Vagina (tissue), 2 donors: ENCODE measurements at places on chromosomes 3 and 15. TPM values are rescaled to one million over a fixed set of nuclear protein-coding genes. Genes with fewer than 3 reads are reported as not detected.

Gene CCDC39
- total RNA-seq: not detected

Gene CYP1A2
- not detected for total RNA-seq

Gene CHRM5
- not detected for total RNA-seq

Gene MME
- total RNA-seq: 18.4 TPM

Gene CDC25A
- total RNA-seq: 8.8 TPM

Gene XXYLT1
- 14.5 TPM for total RNA-seq

Gene PIGZ
- total RNA-seq: 9.8 TPM

Gene TTC21A
- 8.8 TPM for total RNA-seq

Gene HRG
- 0.25 TPM for total RNA-seq

Gene LTK
- 1.5 TPM for total RNA-seq

Gene ATOSA
- total RNA-seq: 63.3 TPM

Gene TRNT1
- 12.8 TPM for total RNA-seq

Gene RHOV
- total RNA-seq: 32.9 TPM

Gene DPP8
- total RNA-seq: 28.2 TPM

Gene TRPM1
- not detected for total RNA-seq

Gene ARGFX
- not detected for total RNA-seq

Gene CPB1
- total RNA-seq: 1.7 TPM

Gene LTF
- not detected for total RNA-seq

Gene MAPK6
- total RNA-seq: 41.0 TPM

Gene SLTM
- total RNA-seq: 76.9 TPM

- DNase-seq: no peak
Measured at GRCh38 chr3:65762235-65762580, 276.5 kb downstream of the MAGI1 start.

- no peak for DNase-seq
Measured at GRCh38 chr3:177512945-177513814, 315.9 kb upstream of the TBL1XR1 start.

DNA sequence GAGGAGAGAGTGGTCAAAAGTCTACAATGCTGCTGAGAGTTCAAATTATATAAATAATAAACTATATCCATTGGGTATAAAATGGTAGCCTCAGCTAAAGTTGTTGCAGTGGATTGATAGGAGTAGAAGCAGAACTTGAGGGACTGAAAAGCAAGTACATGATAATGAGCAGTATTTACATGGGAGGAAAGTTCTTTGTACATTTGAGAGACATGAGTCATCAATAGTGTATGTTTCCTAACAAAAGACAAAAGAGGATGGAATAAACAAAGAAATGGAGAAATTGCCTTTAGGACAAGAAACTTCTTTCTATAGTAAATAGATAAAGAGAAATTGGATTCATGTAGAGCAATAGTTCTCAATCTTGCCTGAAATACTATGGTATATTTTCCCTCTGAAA is 110.0 kb upstream of the PLSCR5 start:
- DNase-seq: no peak

DNA sequence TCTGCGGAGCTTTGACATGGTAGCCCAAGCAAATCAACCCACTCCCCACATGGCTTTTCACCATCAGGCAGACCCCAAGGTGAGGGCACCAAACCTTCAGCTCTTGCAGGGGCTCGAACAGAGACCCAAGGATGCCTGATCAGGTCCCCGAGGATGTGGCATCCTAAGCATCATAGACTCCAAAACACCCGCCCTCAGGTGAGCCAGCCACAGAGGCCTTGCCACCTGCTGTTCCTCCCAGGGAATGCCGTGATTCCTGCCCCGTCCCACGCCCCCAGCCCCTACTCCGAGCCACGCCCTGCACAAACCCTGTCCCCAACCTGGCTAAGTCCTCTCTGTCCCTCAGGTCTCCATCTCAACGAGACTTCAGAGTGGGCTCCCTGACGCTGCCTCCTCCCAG is 34.7 kb upstream of the SLC41A3 start:
- peak; percentile 34 for DNase-seq

GRCh38 chr15:62250186-62250585 is 85.1 kb upstream of the C2CD4B start:
- DNase-seq: no peak

- DNase-seq: no peak
Measured at GRCh38 chr15:81523867-81524266, 149.9 kb upstream of the TMC3 start.

- no peak for DNase-seq
Measured at GRCh38 chr3:161673866-161674265, 177.3 kb downstream of the OTOL1 start.

GRCh38 chr3:45425237-45425933 is 37.0 kb downstream of the LARS2 start:
- DNase-seq: no peak

DNA sequence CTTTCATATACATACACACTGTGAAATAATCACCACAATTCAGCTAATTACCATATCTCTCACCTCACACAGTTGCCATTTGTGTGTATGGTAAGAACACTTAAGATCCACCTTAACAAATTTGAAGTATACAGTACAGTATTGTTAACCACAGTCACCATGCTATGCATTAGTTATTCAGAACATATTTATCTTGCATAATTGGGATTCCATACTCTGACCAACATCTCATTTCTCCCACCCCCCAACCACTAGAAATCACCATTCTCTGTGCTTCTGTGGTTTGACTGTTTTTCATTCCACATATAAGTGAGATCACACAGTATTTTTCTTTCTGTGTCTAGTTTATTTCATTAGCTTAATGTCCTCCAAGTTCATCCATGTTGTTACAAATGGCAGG is 247.7 kb upstream of the CTNNB1 start:
- no peak for DNase-seq

GRCh38 chr3:194072691-194073279 is 63.2 kb upstream of the HES1 start:
- DNase-seq: no peak

- peak; percentile 49 for DNase-seq
Measured at GRCh38 chr15:78209646-78210348, 24.6 kb downstream of the ACSBG1 start.

DNA sequence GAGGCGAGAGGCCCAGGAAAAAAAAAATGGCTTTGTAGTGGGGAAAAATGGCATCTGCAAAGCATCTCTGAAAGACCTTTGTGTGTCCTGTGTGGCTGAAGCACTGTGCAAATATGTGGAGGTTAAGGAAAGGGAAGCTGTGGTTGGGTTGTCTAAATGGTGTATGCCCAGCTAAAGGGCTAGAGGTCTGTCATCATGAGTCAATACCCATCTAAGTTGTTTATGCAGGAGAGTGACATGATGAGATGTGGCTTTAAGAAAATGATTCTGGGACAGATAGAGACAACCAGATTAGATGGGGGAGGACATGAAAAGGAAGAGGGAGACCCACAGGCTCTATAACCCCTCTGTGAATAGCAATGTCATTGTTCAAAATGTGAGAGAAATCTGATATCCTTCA is 280.7 kb downstream of the MFSD1 start:
- DNase-seq: no peak

DNA sequence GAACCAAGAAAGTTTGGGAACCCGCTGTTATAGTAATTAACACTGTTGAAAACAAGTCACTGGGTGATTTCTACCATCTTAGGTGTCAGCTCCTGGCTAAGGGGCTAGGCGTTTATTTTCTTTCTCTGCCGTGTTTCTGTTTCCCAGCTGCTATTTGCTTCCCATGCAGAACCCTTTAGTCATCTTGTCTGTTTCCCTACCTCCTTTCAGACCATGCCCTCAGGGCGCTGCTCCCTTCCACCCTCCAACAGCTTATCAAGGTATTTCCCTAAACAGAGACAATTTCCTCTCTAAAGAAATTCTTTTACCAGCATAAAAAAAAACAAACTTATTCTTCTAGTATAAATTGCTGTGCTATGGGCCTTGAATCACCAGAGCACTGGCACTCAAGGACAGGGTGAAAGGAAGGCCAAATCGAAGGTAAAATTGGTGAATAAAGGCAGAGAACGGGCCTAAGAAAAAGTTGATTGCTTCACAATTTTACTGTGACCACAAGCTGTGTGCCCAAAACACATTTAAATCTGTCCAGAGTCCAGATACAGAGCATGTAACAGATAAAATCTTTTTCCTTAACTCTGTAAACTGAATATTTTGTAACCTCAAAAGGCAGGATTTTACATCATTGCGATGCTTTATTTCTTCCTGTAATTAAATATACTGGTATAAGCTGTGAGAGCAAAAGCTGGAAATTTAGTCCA is 319.2 kb downstream of the ZNF621 start:
- no peak for DNase-seq

GRCh38 chr15:38555686-38556334 is 8.8 kb downstream of the RASGRP1 start:
- no peak for DNase-seq

DNA sequence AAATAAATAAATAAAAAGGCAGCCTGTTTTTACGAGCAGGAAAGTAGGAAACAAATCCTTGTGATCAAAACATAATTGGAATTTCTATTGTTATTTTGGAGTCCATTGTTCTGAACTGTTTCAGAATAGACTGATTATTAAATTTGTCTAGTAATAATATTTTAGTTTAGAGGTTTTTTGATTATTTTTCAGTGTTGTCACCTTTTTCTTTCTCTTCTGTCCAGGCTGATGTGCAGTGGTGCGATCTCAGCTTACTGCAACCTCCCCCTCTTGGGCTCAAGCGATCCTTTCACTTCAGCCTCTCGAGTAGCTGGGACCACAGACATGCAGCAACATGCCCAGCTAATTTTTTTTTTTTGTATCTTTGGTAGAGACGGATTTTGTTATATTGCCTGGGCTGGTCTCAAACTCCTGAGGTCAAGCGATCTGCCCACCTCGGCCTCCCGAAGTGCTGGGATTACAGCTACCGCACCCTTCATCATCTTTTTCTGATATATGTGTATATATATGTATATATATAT is 38.0 kb downstream of the KAT2B start:
- peak; percentile 40 for DNase-seq

DNA sequence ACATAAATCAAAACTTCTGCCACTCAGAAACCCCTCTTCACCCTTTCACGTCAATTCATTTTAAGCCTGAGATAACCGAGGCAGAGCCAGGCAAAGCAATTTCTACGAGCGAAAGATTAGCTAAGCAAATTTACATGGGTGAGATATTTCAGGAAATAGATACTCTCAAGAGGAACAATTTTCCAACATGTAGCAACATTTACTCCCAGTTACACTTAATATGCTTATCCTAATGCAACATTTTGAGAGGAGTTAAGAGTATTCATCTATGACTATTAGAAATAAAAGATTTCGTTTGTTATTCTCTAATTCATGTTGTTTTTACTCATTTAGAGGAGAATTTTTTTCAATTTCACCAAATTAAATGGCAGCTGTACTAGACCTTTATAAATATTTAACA is 837 bp downstream of the TMC3 start:
- no peak for DNase-seq

GRCh38 chr15:90046911-90047392 is 45.8 kb downstream of the ZNF710 start:
- no peak for DNase-seq

DNA sequence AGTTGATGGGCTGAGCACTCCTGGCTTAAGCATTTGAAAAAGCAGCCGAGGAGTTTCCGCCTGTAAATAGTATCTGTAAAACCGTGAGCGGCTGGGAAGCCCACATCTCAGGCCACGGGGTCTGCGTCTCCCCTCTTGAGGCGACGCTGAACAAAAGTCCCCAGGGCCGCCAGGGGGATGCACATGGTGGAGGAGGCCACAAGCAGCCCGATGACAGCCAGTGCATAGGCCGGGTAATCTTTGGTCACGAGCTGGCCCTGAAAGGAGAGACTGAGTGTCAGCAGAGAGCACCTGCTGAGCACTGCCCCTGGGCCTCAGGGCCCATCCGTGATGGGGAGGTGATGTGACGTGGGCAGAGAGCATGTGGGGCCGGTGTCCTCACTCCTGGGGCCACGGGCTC is 37.5 kb downstream of the SLC6A20 start:
- no peak for DNase-seq

DNA sequence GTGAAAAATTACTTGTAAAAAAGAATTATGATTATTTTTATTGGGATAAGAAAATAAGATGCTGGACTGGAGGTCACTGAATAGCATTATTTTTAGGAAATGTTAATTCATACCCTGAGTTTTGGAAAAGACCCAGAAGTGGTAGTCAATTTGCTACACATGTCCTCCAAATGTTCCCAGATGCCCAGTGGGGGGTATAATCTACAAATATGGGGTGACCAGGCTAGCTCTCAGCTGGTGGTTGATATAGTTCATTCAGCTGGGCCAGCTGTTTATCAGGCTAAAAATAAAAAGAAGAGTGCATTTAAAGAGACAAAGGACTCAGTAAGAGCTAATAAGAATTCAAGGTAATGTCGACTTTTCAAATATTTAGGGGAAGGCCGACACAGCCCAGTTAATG is 402.0 kb upstream of the GOLIM4 start:
- no peak for DNase-seq

GRCh38 chr3:40745381-40746106 is 220.8 kb downstream of the ZNF621 start:
- no peak for DNase-seq

GRCh38 chr3:140602781-140603180 is 75.1 kb upstream of the TRIM42 start:
- DNase-seq: no peak

DNA sequence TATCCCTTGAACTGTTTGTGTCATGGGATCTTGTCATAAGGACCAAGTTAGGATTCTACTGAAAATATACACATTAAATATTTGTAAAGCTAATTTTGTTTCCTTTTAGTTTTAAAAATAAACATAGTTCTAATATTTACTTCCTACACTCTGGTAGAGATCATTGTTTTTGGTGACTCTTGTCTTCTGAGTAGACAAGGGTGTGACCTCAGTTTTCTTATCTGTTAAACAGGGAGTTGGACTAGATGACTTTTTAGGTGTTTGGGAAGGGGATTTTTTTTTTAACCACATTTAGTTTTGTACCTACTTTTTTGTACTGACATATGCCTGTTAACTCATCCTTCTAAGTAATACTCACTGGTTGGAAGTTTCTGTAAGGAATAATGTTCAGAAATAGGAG is 30.8 kb downstream of the PLS1 start:
- no peak for DNase-seq

DNA sequence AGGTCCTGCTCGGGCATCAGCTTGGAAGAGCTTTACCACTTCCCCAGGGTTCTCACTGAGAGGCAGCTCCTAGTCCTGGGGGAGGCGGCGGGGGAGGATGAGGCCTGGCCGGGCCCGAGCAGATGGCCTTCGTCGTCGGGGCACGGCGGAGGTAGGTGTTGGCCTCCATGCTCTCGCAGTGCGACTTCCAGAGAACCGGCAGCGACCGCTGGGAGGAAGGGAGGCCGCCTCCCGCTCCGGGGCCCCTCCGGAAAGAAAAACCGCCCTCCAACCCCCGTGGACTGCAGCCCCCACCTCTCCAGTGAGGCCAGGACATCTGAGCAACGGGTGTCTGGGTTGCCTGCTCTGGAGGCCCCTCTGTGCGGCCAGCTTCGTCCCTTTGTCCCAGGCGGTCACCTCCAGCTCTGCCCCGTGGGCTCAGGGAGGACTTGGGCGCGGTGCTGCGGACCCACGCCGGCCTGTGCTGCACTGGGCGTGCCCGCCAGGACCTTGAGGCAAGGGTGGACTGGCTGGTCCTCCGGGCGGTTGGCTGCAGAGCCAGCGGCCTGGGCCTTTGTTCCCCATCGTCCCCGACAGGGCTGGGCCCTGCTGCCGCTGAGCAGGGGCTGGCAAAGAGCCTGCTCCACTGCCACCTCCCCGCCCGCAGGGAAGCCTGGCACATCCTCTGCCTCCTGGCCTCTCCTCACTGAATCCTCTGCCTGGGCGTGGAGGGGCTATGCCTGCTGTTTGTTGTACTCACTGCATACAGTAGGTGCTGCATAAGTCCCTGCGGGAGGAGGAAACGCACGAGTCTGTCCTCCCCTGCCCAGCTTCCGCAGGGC is 13.6 kb upstream of the GP9 start:
- no peak for DNase-seq

GRCh38 chr15:41334293-41335120 is 1.8 kb downstream of the NUSAP1 start:
- no peak for DNase-seq
